ENCODE measurements at places on chromosomes 6 and 20. TPM values are rescaled to one million over a fixed set of nuclear protein-coding genes. Genes with fewer than 3 reads are reported as not detected.

- no peak for DNase-seq
- H3K27me3 ChIP-seq: peaks cover 35% of the 10 kb centered on the region
- no peaks in the 10 kb centered on the region for H3K36me3 ChIP-seq
- H3K4me1 ChIP-seq: peaks cover 6% of the 10 kb centered on the region
- H3K4me3 ChIP-seq: no peak overlapping the region
Observed at GRCh38 chr6:35514587-35514986, 1.9 kb upstream of the TULP1 start.

DNA sequence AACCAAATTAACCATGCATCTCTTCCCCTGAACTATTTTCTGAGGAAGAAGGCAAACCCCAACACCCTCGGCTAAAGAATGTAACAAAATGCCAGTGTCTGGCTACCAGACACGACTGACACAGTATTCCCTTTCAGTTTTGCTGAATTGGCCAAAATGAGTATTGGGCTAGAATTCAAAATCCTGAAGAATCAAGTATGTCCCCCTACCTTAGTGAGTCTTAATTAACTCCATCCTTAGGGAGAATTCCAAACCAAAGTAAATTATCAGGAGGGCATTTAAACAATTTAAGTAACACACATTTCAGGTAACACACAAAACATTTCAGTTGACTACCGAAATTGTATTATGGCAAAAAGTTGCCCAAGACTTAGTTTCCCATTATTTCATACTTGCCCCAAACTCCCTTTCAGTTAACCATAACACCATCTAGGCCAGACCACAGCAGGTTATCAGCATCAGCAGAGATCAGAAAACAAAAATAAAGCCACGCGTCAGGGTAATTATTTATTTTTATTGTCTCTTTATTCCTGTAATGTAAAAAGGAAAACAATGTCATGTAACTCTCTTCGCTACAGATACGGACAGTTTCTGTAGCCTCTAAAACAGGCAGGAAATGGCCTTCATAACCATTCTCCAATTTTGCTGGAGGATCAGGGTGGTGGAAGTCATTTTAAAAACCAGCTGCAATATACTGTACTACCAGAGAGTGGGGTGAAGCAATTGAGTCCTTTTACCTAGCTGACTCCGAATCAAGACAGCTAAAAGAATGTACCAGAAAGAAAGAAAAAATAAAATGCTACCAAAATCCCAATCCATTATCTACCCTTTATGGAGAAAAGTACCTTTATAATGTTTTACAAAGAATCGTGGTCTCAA is 1.9 kb downstream of the SNX5 start:
- DNase-seq: no peak
- no peaks in the 10 kb centered on the region for H3K36me3 ChIP-seq
- H3K27ac ChIP-seq: peak overlapping the region; percentile 97
- H3K4me3 ChIP-seq: peak overlapping the region; percentile 95
- no peaks in the 10 kb centered on the region for H3K27me3 ChIP-seq

DNA sequence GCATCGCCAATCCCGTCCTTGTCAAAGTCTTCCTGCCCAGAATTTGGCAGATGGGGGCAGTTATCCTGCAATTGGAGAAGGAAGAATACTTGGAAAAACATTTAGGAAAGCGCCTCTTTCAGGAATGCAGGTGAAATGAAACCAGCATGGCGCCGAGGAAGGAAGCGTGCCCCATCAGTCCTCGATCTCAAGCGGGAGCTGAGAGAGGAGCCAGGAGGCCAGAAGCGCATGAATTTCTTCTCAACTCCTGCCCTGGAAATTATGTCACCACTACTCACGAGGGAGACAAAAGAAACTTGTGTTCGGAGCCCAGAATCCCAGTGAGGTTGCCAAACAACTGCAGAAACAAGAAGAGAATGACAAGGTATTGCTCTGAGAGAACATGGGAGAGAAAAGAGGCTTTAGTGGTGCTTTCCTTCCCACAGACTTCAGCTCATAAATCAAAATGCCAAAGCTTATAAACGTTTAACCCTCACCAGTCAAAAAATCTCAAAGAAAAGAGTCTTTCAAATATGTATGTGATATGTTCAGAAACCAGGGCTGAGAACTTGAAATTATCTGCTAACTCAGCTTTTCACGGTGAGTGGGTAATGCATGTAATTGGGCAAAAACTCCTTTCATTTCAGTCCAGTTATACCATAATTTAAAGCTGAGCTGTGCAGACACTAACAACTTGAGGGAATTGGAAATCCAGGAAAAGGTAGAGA is 23.9 kb downstream of the THBS2 start:
- DNase-seq: no peak
- no peaks in the 10 kb centered on the region for H3K4me1 ChIP-seq
- no peak overlapping the region for H3K4me3 ChIP-seq
- H3K27me3 ChIP-seq: no peaks in the 10 kb centered on the region
- H3K27ac ChIP-seq: peak overlapping the region; percentile 24

GRCh38 chr6:99119109-99120031 is 171.6 kb upstream of the FBXL4 start:
- H3K36me3 ChIP-seq: no peaks in the 10 kb centered on the region
- no peak overlapping the region for H3K27ac ChIP-seq
- no peaks in the 10 kb centered on the region for H3K27me3 ChIP-seq

DNA sequence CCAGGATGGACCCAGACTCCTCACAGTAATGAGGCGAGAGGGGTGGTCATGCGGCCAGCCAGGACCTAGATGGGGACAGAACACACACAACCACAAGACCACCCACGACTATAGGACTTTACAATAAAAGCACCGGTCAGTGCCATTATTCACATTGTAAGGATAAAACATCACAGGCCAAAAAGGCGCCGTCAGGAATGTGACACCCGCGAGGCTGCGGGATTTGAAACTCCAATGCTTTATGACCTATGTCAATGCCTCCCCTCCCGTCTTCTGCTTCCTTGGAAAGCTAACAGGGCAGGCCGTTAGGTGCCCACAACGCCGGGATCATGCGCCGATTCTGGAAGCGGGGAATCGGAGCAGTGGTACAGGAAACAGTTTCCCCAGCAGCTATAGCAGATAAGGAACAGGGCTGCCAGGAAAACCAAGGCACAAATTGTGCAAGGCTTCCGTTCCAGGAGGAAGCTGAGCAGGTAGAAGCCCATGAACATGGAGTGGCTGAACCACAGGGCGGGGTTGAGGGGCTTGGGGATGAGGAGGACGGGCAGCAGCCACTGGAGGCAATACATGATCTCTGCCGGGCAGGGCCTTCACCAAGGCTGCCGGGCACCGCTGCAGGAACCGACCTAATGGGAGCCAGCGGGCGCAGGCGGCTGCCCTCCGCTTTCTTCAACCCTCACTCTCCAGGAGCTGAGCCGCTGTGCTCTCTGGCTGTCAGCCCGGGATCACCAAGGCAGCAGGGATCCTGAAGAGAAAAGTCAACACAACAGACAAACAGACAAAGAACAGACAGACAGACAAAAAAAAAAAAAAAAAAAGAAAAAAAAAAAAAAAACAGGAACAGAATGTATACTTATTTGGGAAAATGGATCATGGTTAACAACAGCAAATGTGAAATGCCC is 2.2 kb upstream of the NNAT start:
- peak overlapping the region; percentile 67 for H3K27ac ChIP-seq
- peak; percentile 30 for DNase-seq
- H3K4me3 ChIP-seq: no peak overlapping the region
- H3K36me3 ChIP-seq: peaks cover 15% of the 10 kb centered on the region

GRCh38 chr6:25341203-25341552 is 62.0 kb downstream of the CARMIL1 start:
- no peak for DNase-seq
- peak overlapping the region; percentile 58 for H3K27ac ChIP-seq
- peaks cover 43% of the 10 kb centered on the region for H3K4me1 ChIP-seq
- no peak overlapping the region for H3K4me3 ChIP-seq

Gene DNMT3B
- 0.55 TPM for total RNA-seq

Gene EPM2A
- total RNA-seq: 33.6 TPM

Gene PCIF1
- 33.7 TPM for total RNA-seq

Gene GCNT2
- 37.5 TPM for total RNA-seq

All from transverse colon (tissue), 4 donors.